ENCODE measurements at places on chromosomes 7 and 10.

DNA sequence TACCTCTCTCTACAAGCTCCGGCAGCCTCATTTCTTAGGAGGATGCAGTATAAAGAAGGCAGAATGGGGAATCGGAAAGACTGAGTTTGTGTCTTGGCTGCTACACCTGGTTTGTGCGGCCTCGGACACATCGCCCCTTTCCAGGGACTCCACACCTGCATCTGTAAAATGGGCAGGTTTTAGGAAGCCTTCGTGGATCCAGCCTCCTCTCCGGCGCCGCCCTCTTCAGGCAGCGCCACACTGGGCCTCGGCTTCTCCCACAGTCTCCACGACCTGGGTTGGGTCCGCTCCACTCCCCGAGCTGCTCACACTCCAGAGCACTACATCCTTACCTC lies 341 bp downstream of the GOT1 start:
- DNase-seq, result no peak

DNA sequence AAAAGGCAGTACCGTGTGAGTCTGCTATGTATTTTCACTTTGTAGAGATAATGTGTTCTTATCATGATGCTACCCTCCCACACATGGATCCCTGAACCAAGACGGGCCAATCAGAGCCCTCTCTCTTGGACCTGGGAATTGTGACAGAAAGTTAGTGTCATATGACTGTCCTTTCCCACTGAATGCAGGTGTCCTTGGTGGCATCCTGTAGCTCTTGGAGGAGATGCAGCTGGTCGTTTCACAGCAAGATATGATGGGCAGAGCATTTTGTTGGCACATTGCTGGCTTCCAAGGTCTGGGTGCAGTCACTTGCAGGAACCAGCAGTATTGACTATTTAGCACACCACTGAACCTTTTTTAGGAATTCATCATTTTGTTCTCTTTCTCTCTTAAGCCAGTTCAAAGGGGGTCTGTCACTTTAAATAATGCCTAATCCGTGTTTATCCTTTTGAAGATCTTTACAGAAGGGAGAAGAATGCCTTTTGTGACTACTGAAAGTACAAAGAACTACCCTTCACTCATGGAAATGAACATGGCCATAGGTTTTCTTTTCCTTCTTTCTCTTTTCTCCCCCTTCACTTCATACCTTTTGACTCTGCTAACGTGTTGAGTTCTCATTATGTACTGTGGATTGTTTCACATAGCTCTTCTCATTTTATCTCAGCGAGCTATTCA lies 125.1 kb downstream of the PLXDC2 start:
- DNase-seq, result no peak

DNA sequence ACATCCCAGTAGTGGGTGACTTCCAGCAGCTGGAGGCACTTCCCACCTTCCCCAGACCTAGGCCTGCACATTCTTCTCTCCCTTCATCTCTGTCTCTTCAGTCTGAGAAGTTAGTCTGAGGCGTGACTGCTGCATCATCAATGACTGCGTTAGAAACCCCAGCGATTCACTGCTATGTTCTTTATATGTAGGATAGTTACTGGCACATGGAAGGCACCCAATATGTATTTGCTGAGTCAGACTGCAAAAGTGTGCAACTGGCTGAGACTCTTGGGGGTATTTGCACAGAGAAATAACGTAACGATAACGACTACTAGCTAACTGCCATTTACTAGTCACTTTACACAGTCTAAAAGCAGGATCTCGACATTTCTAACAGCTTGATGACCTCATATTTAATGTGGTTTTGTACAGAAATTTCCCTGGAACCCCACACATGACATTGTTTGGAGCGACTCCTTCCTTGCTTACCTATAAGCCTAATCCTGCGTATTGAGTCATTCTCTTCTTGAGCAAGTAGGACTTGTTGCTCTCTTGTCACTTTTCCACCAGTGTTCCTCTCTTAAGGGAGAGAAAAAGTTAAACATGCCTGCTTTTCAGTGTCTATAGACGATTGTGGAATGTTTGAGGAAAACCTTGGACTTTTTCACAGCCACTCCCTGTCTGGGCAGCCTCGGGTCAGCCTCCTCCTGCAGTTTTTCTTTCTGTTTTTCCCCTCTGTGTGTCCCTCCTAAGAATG lies 45.5 kb downstream of the THNSL1 start:
- DNase-seq, result no peak

DNA sequence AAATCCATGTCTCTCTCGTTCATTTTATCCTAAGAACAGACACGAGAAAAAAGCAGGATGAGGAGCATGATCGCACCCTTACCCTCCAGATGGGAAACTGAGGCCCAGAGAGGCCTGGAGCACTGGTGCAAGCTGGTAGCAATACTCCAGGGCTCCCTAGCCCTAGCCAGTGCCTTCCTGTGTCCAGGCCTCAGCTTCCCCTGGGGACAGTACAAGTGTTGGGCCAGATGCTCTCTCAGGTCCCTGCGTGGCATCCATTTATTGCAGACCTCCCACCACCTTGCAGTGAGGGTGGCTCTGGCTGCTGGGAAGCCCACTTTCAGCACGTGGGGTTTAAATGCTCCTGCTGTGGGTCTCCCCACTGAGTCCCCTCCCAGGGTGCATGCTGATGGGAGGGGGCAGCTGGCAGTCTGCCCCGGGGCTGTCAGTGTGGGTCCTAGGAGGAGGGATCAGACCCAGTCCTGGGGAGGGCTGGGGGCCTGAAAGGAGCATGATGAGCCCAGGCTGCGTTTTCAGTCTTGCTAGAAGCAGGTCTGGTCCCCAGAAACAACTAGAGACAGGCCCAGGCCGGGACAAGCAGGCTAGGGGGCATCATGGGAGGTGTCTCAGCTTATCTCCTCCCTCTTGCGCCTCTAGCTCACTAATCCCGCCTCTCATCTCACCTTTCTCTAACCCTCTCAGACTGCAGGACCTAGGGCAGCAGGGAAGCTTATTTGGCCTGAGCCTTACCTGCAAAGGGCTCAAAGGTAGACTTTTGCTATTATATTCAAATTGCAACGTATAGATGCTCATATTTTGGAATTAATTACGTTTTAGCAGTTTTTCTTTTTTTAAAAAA lies 662 bp upstream of the PPIF start:
- no peak for DNase-seq

GRCh38 chr10:71713135-71714030 lies 6.2 kb downstream of the C10orf105 start:
- peak; percentile 67 for DNase-seq

- DNase-seq, result no peak
These were observed 133.3 kb downstream of the VPS41 start for GRCh38 chr7:38775506-38776175.

DNA sequence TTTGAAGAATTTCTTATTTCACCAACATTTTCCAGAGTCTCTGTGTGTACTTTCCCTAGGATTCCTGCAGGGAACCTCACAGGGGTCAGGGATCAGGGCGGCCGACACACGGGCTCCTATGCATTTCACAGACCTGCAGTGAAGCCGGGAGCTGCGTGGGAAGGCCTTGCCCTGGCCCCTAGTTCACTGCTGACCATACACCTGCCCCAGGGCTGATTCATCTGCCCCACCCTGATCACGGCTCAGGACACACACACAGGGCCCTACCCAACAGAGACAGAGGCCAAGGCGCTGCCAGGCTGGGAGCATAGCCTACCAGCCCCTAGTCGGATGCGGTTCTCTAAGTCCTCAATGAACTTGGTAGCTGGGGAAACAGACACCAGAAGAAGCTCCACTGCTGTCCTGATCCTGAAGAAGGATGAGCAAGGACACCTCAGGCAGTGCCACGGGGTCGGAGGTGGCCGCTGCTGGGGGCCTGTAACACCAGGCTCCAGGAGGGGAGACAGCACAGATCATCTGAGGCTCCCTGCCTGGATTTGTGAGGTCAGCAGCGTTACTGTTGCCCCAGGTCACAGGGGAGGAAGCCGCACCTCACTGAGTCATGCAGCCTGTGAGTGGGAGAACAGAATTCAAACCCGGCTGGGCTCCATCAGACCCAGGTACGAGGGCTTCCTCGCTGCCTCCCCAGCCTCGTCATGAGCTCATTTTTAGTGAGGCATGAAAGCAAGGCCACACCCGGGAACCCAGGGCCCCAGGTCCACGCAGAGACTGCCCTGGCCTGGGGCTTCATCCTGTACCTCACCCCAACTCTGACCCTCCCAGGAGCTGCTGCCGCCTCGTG lies 278.8 kb upstream of the PPP2R2D start:
- DNase-seq, result no peak

- DNase-seq, result no peak
These were observed 19.9 kb upstream of the GPR141 start for GRCh38 chr7:37663693-37664092.

DNA sequence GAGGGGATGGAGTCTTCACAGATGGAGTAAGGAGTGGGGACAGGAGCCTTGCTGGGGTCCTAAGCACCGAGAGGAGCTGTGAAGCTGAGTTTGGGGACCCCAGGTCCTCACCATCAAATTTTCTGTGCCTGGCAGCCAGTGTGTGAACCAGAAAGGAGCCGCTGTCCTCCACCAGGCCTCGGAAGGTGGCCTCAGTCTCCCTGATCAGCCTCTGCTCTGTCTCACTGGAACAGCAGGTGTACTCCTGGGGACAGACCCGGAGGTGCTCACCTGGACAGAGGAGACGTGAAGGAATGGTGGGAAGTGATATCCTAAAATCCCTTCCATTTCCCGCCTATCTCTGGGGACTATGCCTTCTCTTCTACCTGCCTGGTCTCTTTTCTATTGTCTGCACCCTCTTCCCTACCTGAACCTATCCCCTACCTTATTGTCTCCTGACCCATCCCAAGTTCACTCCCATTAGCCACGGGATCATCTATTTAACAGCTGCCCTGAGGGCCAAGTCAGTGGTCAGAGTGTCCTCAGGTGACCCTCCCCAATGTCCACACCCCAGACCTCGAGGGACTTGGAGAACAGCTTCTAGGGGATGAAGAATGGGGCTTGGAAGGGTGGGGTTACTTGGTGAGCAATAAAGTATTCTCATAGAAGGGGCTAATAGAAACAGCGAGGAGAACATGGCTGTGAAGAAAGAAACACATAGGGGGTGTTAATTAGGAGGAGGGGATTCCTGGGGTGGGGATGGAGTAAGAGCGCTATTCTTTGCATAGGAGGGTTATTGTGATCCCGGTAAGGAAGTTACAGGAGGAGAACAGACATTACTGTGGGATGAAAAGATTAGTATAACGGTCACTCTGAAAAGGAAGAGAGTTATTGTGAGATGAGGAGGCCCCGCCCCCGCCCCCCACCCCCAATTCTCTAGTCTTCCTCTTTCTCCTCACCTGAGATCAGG lies 811 bp downstream of the GPC2 start:
- no peak for DNase-seq

DNA sequence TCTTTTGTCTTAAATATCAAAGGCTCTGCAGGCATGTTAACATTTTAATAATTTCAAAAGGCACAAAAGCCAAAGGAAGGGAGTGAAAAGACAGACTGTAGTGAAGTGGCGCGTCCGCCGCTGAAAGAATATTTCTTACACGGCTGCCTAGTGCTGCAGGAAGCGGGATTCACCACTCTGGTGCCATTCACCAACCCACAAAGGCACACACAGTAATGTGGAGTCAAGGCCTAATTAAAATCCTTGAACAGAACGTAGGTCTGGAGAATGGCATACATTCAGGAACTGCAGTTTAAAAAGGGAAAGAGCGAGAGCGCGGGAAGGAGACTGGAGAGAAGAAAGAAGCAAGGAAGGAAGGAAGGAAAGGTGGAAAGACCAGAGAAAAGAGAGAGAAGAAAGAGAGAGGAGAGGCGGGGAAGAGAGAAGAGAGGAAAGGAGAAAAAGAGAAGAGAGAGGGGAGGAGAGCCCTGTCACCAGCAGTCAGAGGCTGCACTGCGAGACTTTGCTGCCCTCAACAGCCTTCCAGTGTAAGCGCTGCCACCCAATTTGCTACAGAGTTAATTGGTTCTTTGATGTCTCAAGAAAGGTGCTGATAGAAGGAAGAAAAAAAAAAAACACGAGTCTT lies 554.0 kb downstream of the MDFIC start:
- DNase-seq, result no peak

- no peak for DNase-seq
These were observed 15.5 kb upstream of the DNAJB12 start for GRCh38 chr10:72370201-72370722.

- no peak for DNase-seq
These were observed 30.7 kb upstream of the PLPP4 start for GRCh38 chr10:120426306-120426705.

GRCh38 chr10:129965425-129965808 lies 1.3 kb upstream of the EBF3 start:
- DNase-seq, result peak; percentile 48

DNA sequence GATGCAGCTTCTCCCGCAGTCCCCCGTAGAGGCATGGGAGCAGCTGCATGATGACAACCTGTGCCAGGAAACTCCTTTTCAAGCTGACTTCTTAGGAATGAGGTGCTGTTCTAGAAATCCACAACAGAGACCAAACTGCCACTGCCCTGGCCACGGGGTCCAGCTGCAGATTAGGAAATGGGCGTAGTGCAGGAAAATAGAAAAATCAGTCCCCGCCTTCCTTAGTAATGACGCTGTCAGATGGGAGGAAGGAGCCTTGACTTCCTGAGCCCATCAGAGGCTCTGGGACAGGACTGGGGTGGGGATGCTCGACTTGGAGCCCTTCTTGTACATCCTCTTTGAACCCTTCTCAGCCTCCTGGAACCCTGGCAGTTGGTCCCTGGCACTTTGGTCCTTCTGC lies 227.8 kb upstream of the GRB10 start:
- DNase-seq, result no peak

DNA sequence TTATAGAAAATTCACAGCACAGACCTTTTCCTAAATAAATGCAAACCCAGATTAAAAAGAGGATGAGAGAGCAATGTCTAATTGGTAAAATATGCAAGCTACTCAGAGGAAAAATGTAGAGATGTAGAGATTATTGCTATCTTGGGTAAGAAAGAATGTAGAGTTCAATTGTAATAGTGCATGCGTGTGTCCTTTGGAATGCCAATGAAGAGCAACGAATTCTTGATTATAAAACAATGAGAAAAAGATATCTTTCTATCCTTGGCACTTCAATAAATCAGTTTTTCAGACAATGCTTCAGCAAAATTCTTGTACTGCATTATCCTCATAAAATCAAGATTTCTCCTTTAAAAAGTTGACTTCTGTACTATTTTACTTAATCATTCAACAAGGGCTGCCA lies 50.9 kb downstream of the SEMA3D start:
- DNase-seq, result no peak

DNA sequence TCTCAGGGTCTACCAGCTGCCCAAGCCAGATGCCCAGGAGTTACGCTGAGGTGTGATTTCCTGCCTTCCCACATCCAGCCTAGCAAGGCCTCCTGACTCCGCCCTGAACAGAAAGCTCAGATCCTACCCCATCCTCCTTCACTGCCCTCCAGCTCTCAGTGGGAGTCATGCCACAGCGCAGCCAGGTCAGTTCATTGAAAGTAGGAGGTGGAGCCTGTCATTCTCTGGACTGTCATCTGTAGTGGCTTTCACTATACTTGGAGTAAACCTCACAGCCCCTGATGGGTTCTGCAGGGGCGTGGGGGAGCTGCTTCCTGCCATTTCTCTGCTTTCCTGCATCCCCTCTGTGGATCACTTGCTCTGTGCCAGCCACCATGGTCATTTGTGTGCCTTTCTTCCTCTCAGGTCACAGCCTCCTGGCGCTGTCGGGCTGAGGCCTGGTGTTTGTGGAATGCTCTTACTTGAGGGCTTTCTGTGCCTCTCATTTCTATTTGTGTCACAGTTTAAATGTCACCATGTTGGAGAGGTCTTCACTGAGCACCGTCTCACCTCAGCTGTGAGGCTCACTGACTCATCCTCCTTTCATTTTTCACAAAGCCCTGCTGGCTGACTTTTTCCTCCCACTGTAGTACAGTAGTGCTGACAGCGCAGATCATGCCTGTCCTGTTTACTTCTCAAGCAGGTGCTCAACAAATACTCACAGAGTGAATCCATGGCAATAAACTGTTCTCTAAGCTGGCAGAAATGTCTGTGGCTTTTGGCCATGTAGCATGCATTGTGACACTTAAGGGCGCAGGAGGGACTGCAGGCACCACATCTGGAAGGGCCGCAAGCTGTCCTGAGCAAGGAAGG lies 61.0 kb upstream of the TMEM248 start:
- no peak for DNase-seq
